Activated effector memory CD4-positive, alpha-beta T cell treated with anti-CD3 and anti-CD28 coated beads, Interleukin-2, amount 50 U/mL, for 16 hours (primary cell): ENCODE measurements at places on chromosomes 6 and 20.

DNA sequence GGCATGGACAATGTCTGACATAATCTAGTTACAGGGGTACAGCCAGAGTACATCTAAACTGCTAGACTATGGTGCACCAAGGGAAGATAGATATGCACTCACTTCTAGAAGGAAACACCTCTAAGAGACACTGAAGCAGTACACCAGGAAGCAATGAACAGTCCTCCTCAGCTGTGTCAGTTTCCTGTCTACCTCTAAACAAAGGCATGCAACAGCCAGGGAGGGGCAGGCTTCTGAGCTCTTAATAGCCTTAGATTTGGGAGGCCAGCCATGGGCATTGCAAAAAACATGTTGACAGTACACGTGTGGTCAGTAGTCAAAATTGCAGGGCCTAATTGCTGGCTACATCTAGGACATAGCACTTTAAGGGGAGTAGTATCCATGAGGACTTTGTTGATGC lies 21.4 kb downstream of the CRYBG1 start:
- DNase-seq, result no peak

GRCh38 chr6:152225241-152225934 lies 411.8 kb downstream of the SYNE1 start:
- DNase-seq, result no peak

GRCh38 chr20:56409956-56410355 lies 2.1 kb upstream of the CASS4 start:
- no peak for DNase-seq

GRCh38 chr6:165645919-165646318 lies 17.1 kb downstream of the PDE10A start:
- DNase-seq, result no peak

GRCh38 chr6:133992992-133993680 lies 40.1 kb downstream of the TBPL1 start:
- no peak for DNase-seq

DNA sequence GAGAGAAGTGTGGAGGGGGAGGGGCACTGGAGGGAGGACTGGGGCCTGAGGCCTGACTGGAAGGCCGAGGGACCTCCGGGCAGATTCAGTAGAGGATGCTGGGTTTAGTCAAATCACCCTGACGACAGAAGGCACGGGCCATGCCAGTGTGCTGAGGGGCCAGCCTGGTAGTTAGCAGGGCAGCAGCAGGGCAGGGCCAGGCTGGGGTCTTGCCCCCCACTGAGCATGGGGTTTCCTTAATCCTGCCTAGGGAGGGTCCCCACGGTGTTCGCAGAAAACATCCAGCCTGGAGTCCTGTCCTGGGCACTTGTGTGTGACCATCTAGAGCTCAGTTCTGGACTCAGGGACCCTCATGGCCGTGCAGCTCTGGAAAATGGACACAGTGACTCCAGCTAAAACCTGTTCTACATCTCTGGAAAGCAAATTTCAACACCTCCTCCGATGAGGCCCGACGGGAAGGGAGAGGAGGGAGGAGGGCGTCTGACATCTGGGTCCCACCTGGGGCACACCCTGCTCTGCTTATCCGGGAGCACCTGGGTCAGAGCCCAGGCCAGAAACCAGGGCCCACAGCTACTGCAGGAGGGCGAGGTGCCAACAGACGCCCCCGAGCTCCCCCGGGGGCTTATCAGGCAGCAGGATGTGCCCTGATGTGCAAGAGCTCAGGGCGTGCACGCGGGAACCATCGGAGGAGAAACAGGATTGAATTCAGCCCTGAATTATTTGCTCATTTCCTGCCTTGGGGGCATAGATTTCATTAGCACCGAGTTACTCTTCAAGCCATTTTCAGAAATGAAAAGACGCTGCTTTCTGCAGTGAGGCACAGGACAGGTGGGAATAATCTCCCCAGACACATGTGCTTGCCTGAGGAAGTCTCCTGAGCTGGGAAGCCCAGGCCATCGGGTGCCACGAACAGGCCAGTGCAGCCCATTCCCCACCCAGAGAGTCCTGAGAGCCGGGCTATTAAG lies 78.0 kb upstream of the MPC1 start:
- no peak for DNase-seq

DNA sequence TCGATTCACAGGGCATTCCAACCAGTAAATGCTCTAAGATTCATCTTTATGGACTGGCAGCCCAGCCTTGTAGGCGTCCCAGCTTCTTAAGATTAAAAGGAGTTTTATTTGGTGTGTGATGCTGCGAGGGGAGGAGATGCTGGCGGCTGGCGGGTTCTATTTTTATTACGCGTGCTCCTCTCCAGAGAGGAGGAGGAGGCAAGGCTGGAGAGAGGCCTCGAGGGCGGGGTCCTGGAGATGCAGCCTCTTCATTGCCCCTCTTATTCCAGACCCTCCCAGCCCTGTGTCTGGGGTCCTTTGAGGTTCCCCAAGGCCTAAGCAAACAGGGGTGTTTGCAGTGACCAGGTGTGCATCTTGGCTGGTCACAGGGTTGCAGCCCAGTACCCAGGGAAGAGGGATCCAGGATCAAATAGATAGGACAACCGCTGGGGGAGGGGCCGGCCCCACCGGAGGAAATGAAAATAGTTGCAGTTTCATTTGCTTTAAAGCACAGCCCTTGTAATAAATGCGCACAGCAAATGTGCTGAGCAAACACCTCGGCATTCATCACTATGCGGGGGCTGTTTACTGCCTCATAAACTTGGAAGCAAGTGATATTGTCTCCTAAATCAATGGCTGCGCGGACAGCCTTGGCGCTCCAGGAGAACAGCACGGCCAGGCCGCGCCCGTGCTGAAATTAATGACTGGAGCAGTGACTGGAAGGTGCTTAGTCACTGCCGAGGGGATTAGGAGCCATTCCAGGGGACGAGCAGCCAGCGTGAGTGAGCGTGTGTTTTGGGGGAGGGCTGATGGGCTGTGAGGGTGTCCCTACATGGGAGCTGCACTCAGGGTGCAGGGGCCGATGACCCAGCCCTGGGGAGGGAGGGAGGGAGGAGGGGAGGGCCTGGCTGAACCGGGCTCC lies 83.0 kb downstream of the TMEM242 start:
- no peak for DNase-seq

DNA sequence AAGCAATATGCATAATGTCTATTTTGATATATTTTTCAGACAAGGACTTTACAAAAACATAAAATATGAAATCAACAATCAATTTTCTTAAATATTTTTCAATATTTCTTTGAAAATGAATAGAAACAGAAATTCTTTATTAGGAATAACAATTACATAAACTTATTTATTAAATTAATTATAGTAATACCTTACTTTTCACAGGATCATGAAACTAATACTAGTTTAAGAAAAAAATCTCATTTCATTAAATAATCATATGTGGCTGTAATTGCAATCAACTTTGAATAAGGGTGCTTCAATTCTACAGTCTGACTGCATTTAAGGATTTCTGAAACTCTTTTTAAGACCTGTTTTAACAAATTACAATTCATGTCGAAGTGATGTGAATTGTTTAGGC lies 26.6 kb downstream of the EPHA7 start:
- DNase-seq, result no peak

DNA sequence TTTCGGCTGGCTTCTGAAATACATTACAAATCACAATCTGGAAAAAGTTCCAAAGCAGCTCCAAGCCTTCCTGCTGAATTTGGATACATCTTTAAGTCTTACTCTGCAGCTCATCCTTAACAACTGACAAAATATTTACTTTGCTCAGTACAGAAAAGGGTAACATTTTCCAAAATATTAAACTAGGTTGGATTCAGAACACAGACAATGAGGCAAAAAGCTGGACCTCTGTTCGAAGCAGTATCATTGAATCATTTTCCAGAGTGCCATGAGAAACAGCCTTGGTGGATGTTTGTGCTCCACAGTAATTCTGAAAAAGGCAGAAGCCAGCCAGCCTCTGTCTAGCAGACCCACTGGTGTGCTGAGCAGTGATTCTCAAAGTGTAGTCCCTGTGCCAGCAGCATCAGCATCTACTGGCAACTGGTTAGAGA lies 162.1 kb downstream of the AIG1 start:
- no peak for DNase-seq

DNA sequence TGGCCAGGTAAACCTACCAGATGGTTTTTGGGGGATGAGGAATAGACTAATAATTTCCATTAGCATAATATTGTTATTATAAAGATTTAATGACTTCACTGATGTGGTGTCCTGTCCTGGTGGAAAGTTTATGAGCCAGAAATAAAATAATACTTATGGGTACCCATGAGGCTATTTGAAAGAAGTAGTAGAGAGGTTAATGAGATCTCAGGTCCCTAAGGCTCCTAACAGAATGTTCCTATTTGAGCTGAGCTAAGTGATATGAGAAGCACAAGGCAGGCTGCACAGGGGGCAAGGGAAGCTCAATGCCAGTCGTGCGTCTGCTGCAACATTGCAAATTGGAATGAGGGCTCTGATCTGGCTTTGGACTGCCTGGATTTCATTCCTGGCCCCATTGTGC lies 174.1 kb downstream of the BMP2 start:
- DNase-seq, result no peak

GRCh38 chr6:11386323-11386722 lies 151.2 kb upstream of the TMEM170B start:
- DNase-seq, result no peak

GRCh38 chr6:133814797-133815196 lies 74.1 kb upstream of the TCF21 start:
- no peak for DNase-seq

- DNase-seq, result no peak
Observed at GRCh38 chr6:39887692-39888450, 46.4 kb downstream of the MOCS1 start.

- no peak for DNase-seq
Observed at GRCh38 chr20:57244221-57244585, 22.2 kb downstream of the BMP7 start.

DNA sequence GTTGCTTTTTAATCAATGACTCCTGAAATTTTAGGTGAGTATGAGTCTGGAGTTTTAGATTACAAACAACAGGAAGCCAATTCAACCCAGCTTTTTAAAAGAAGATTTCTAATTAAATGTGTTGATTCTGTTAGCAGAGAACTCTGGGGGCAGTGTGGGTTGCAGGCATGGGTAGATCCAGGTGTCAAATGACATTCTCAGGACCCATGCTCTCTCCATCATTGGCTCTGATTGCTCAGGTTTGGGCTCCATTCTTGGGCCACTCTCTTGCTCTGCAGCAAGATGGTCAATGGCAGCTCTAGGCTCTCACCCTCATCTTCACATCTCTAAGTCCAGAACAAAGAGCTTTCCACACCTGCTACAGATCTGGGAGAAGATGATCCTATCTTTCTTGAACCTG lies 463.7 kb downstream of the PREX1 start:
- no peak for DNase-seq

- no peak for DNase-seq
Observed at GRCh38 chr6:156975414-156975813, 198.2 kb downstream of the ARID1B start.

DNA sequence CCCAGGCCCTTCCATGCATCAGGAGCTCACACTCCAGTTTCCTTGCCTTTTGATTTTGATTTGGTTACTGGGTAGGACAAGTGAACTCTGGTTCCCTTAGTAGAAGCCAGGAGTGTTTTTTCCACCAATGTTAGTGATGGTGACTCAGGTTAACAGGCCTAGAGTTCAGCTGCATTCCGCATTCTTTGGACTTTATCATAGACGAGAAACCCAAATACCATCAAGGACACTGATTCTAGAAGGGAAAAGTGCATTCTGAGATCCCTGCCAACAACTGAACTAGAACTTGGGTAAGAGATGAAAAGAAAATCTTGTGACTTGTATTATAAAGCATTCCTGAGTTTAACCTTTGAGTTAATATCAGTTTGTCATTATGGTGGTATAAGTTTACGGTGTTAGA lies 8.9 kb downstream of the GSS start:
- DNase-seq, result no peak

DNA sequence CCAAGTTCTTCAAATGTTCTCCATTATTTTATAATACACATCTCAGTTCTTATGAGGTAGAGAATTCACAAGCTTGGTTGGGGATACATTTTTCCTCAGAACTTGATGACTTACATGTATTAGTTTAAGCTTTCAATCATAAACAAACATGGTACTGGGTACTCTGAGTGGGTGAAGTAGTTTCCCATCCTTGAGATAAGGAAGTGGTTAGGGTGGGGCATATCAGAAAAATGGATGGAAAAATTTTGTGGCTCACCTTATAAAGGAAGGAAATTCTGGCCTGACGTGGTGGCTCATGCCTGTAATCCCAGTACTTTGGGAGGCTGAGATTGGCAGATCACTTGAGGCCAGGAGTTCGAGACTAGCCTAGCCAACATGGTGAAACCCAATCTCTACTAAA lies 52.0 kb downstream of the CD164 start:
- DNase-seq, result no peak

GRCh38 chr20:1876217-1876921 lies 18.8 kb upstream of the SIRPA start:
- no peak for DNase-seq

DNA sequence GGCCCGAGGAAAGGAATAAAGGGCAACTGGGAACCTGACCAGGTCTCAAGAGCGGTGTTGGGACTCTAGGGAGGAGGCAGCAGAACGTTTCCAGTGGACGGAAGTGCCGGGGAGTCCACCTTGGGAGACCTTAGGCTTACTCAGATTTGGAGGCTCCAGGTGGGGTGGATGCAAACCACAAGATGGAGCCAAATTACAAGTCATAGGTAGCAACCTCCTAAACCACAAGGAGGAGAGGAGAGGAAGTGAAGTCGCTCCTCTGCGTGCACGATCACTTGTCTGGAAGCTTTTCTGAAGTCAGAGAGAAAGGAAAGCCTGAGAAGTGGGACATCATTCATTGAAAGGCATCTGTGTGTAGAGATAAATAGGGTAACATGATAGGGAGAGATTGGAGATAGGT lies 9.3 kb downstream of the HLA-DOA start:
- no peak for DNase-seq

DNA sequence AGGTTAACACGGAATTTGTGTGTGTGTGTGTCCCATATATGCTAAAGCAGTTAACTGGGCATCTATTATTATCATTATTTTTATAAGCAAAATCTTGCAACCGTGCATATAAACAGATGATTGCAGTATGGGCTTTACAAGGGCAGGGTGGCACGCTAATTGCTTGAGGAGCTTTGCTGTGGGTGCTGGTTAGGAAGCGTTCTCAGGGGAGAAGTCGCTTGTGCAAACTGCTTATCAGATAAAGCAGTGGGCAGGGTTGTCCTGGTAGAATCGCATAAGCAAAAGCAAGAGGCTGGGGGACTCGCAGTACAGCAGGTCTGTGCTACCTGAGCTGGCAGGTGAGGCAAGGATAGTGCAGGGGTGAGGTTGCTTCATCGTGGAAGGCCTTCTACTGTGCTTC lies 9.7 kb upstream of the CCN6 start:
- DNase-seq, result no peak

DNA sequence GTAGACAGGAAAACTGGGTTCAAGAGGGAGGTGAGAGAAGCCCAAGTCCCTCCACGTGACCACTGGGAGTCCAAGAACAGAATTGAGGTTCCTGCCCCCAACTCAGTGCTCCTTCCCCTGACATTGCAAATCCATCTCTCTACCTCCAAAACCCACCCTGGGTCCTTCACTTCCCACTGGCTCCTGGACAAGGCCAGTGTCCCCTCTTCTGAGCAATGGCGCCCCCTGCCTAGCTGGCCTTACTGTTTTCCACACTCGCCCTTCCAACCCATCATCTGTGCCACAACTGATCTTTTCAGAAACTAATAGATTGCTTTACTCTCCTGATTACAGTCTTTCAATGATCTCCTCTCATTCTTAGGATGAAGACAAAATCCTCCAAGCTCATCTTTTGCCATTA lies 200.3 kb downstream of the ANKRD60 start:
- DNase-seq, result no peak
